ENCODE measurements at places on chromosomes 5 and 9.

GRCh38 chr5:77418162-77418561 lies 74.0 kb downstream of the WDR41 start:
- DNase-seq = no peak

- DNase-seq = no peak
Observed at GRCh38 chr9:130728721-130729120, 35.1 kb downstream of the EXOSC2 start.

DNA sequence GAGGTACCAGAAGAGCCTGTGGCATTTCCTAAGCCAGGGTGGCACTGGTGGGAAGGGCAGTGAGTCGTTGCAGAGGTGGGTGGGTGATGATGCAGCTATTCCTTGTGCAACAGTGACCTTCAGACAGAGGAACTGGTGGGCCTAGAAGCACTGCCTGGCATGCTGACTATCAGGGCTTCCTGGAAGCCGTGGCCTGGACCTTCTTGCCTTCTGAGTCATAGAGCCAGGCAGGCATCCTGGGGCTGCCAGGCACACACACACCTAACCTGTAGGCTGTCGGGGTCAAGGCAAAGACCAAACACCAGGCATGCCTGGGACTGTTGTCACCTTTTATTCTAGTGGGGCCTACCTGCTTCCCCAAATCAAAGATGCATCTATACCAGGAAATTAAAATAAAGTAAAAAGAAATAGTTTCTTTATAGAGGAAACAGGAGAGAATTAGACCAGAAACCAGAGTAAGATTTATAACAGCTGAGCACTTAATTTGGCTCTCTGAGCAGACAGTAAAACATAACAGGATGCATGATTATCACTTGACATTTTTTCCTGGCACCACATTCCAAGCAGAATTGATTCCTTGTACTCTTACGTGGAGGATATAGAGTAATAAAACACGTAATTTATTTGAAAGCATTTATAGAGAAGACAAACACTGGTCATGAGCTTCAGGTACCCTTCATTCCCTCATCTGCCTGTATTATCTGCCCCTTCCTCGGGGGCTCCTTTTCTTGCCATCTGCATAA lies 25.1 kb downstream of the NANS start:
- no peak for DNase-seq

GRCh38 chr5:73664796-73665195 lies 38.8 kb downstream of the ARHGEF28 start:
- DNase-seq = no peak

- no peak for DNase-seq
Observed at GRCh38 chr5:91024206-91024605, 358.9 kb downstream of the ARRDC3 start.

GRCh38 chr5:151006704-151007334 lies 13.6 kb upstream of the GPX3 start:
- no peak for DNase-seq

- no peak for DNase-seq
Observed at GRCh38 chr9:108275906-108276305, 579.9 kb downstream of the ACTL7B start.

DNA sequence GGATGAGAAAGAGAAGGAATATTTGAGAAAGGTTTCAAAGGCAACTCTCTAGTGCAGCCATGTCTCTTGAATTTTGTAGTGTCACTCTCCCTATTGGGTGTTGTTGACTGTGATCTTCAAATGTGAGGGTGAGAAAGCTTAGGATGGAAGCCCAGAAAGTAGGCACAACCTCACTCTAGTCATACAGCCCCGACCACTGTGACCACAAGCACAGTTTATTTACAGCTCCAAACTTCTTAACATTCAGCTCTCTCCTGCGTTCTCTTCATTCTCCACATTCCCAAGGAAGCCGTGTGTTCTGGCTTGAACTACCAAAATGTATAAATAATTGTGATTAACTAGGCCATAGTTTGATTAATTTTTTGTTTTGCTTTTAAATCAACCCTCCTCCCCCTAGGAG lies 542.9 kb downstream of the LRRC70 start:
- DNase-seq = no peak

DNA sequence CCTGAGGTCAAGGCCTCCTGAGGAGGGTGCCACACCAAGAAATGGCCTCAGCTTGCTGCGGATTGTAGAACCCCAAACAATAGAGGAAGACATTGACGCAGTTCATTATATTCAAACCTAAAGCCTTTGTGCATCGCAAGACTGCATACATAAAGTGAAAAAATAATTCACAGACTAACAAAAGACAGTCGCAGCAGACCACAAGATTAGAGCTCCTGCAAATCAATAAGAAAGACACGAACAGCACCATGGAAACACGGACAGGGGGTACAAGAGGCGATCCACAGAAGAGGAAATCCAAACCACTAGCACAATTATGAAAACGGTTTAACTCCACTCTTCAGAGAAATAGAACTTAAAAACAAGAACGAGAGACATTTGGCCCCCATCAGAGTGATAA lies 10.0 kb upstream of the TCOF1 start:
- DNase-seq = no peak

GRCh38 chr9:15851766-15852165 lies 298.9 kb downstream of the CCDC171 start:
- DNase-seq = no peak

- DNase-seq = no peak
Observed at GRCh38 chr9:15509931-15510788, 610 bp downstream of the PSIP1 start.

DNA sequence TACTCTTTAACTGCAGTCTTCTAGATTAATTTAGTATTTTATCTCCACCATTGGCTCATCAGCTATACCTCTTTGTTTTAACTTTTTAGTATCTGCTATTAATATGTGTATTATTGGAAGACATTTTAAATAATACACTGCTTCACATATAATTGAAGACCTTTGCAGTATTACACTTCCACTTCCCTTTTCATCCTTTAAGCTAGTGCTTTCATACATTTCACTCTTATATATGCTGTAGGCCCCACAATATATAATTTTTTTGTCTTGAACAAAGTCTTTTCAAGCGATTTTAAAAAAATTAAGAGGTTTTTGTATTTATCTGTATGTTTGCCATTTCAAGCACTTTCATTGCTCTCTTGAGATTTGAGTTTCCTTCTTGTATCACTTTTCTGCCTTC lies 8.6 kb upstream of the LPCAT1 start:
- no peak for DNase-seq

GRCh38 chr5:143168171-143168741 lies 235.2 kb downstream of the NR3C1 start:
- no peak for DNase-seq

All from smooth muscle cell of the brain vasculature (primary cell).